ENCODE measurements at places on chromosomes 7 and 10. TPM values are rescaled to one million over a fixed set of nuclear protein-coding genes. Genes with fewer than 3 reads are reported as not detected.

DNA sequence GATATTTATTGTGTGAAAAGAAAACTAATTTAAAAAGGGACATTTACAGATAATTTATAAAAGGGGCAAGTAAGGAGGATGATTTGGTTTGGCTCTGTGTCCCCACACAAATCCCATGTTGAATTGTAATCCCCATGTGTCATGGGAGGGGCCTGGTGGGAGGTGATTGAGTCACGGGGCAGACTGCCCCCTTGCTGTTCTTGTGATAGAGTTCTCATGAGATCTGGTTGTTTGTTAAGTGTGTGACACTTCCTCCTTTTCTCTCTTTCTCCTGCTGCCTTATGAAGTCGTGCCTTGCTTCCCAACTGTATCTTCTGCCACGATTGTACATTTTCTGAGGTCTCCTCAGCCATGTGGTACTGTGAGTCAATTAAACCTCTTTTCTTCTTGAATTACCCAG, 171.0 kb upstream of the SEMA3E start:
- DNase-seq, result no peak

The SPAM1 gene
- not detected for total RNA-seq

DNA sequence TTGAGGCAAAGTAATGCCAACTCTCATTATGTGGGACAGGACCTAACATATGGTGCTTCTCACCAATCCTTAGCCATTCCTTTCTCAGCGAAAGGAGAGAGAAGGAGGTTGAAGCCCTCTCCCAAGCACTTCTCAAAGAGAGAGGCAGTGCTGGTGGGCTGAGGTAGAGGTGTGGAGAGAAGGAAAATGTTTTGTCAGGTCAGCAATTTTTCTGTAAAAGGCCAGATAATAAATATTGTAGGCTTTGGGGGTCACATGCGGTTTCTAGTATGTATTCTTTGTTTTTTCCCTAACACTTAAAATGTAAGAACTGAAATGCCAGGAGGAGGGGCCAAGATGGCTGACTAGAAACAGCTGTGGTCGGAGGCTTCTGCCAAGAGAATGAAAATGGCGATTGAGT, 225.0 kb upstream of the NPY start:
- no peak for DNase-seq

The LBX1 gene
- total RNA-seq, result not detected

DNA sequence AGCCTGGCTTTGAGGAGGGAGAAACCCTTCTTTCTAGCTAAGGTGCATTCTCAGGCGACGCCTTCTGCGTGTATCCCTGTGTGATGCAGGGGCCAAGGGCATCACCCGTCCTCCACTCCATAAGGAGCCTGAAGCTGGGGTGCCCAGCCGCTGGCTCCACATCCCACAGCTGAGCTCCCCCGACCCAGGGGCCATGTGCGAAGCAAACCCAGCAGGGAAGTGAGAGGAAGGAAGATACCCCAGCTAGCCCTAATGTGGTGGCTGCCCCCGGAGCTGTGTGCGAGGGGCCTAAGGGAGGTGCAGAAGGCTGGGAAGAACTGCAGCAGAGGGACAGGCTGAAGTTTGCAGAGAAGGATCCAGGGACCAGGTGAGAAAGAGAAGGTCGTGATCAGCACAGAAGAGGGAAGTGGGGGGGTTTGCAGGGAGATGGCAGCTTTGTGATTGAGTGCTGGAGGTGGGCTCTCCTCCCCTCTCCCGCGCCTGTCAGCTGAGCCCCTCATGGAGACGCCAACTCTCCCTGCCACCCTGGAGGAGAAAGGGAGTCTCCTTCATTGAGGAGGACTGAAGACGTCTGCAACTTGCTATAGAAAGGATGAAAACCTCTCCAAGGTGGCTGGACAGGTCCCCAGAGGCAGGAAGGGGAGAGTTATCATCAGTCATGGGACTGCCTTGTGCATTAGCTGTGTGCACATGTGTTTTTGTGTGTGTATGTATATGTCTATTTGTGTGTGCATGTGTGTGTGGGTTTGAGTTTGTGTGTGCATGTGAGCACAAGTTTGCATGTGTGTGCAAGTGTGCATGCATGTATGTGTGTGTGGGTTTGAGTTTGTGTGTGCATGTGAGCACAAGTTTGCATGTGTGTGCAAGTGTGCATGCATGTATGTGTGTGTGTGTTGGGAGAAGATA, 3.5 kb upstream of the CALML5 start:
- no peak for DNase-seq

Data from HFFc6 (cell line).